NCI-H1105 treated with DMSO at 0.1 percent for 48 hours (cell line): ENCODE measurements at places on chromosomes 7 and 10.

DNA sequence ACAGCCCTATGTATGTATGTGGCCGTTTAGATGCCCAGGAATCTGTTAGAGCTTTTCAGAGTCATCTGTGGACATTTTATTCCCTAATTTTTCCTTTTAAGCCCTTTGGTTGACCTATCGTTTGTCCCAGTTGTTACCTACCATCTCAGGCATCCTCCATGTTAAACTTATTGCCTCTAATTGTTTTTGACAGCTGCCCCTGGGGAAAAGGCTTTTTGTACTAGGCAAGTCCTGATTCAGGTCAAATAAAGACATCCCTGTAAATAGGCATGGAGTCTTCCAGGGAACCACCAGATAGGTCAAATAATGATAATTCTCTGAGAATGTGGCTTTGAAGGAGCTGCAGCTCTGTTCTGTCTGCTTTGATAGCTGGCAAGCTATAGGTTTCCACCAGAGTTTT is 87.7 kb upstream of the CYP26C1 start:
- DNase-seq: no peak

- DNase-seq: no peak
Measured at GRCh38 chr10:93054486-93054885, 6.1 kb upstream of the CYP26C1 start.

- DNase-seq: no peak
Measured at GRCh38 chr10:79413196-79413595, 32.2 kb downstream of the ZCCHC24 start.

GRCh38 chr7:73397521-73398281 is 35.9 kb upstream of the FZD9 start:
- no peak for DNase-seq

GRCh38 chr7:36851382-36851781 is 127.1 kb upstream of the AOAH start:
- DNase-seq: no peak

GRCh38 chr7:150824379-150825177 is 24.0 kb downstream of the TMEM176A start:
- DNase-seq: no peak

DNA sequence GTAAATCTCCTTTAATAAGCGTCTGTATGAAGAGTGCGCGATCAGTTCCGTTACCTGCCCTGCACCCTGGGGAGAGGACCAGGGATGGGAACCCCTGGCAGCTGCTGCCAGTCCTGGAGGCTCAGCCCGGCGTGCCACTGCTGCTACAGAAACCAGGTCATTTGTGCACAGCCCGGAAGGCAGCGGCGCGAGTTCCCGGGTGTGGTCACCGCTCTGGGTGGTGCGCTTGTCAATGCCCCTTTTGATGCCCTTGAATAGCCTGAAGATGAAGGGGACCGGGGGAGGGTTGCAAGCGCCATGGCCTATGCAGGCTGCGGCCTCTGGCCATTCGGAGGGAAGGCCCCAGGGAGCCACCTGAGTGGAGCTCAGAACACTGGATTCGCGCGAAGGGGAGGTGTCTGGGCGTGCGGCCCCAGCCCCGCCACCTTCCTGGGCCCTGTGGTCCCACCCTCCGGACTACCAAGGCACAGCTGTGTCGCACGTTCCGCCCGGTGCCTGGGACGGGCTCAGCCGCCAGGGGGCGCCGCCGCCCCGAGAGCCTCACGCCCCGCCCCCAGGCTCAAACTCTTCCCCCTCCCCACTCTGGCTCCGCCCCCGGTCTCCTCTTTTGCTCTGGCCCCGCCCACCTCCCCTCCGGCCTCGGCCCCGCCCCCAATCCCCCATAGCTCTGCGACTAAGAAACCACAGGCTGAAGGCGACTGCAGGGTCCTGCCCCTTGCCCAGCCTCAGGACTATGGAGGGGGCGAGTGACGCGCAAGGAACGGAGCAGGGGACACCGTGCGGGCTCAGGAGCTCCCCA is 16.5 kb downstream of the AP5Z1 start:
- no peak for DNase-seq

DNA sequence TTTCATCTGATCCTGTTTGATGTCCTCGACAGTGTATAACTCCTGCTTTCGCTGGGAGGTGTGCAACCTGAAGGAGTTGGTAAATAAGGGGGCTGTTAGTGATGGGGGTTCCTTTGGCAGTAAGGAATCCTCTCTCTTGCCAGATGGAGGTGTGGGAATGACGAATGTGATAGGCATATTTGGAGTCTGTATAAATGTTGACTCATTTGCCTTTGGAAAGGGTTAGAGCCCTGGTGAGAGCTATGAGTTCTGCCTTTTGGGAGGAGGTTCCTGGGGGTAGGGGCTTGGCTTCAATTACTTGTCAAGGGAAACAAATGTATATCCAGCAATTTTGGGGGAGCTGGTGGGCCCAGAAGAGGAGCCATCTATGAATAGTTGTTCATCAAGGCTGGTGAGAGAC is 11.4 kb upstream of the CHST3 start:
- no peak for DNase-seq

- DNase-seq: no peak
Measured at GRCh38 chr7:103914147-103914899, 75.1 kb downstream of the RELN start.

DNA sequence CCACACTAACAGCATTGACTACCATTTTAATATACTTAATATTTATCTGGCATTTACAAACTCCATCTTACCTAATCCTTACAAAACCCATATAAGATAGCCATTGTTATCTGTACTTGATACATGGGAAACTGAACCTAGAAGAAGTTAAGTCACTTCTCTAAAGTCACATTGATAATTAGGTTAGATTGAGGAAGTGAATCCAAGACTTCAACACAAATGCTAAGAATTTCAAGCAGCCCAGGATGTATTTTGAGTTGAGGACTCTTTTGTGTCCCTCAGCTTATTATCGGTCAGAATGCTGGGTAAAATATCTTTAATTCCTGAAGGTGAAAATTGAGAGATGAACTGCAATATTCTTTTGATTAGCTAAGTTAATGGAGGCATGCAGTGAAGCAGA is 465.5 kb downstream of the PHTF2 start:
- no peak for DNase-seq

GRCh38 chr7:559396-559705 is 39.7 kb upstream of the PDGFA start:
- no peak for DNase-seq

DNA sequence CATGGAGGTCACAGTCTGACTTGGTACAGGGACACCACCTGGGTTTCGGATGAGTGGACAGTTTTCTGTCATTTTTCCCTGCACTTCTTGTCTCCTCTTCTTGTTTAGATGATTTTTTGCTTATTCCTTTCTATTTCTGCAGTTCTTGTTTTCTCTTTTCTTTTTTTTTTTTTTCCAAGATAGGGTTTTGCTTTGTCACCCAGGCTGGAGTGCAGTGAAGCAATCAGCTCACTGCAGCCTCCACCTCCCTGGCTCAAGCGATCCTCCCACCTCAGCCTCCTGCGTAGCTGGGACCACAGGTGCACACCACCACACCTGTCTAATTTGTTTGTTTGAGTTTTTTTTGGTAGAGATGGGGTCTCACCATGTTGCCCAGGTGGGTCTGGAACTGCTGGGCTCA is 49.7 kb upstream of the RASGEF1A start:
- DNase-seq: no peak

DNA sequence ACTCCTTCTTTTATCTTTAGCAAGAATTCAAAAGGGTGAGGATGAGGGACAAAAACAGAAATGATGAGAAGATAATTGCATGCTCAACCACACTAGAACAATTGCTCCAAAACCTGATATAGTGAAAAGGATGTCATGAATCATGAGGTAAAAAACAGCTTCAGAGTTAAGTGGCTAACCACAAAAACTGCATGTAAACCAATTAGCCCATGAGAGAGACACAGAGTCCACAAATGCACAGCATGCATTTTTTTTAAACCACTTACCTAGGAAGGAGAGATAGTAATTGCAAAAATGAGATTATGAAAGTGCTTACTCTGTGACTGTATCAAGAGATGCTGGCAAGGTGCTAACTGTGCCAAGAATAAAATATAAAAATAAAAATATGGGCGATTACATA is 132.9 kb downstream of the MBL2 start:
- no peak for DNase-seq

- peak; percentile 13 for DNase-seq
Measured at GRCh38 chr7:71272509-71273490, 140.9 kb downstream of the GALNT17 start.

DNA sequence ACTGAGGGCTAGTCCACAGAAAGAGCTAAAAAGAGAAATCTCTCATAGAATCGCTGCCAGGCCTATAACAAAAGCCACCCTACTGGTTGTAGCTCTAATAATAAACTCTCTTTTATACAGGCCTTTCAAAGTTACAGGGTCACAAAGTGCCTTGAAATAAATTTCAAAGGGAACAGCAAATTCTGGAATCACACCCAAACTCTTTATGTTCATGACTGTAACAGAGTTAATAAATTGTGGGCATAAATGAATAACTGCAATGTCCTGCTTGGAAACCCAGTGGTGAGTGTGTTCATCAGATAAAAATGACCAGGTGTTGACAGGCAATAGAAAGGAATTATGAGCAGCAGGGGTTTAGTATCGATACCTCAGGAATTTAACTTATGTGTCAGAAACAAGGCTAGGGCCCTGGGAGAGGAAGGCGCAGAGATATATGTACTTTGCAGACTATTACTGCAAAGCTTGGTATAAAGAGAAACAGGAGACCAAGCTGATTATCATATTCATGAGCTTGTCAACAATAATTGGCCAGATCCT is 9.3 kb downstream of the CDC14C start:
- no peak for DNase-seq

DNA sequence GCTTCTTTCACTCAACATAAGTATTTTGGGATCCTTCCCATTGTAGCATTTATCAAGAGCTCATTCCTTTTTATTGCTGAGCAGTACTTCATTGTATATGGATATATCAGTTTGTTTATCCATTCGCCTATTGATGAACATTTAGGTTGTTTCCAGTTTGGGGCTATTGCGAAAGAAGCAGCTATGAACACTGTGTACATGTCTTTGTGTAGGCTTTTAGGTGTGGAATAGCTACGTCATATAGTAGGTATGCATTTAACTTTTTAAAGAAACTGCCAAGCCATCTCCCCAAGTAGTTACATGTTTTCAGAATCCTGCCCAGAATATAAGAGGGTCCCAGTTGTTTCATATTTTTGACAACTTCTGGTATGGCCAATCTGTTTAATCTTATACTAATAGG is 468.1 kb downstream of the IPMK start:
- DNase-seq: no peak

- DNase-seq: no peak
Measured at GRCh38 chr7:2849941-2850766, 6.0 kb upstream of the GNA12 start.

GRCh38 chr7:113083816-113084495 is 2.7 kb downstream of the GPR85 start:
- no peak for DNase-seq
